K562 (cell line): ENCODE measurements at places on chromosomes 7 and 10. TPM values are rescaled to one million over a fixed set of nuclear protein-coding genes. Genes with fewer than 3 reads are reported as not detected.

MOSPD3 gene
- total RNA-seq, result 29.0 and 32.1 TPM in 2 replicates

DNAH11 gene
- 0.02 TPM in 1 of 2 replicates, not detected in the other for total RNA-seq

DNA sequence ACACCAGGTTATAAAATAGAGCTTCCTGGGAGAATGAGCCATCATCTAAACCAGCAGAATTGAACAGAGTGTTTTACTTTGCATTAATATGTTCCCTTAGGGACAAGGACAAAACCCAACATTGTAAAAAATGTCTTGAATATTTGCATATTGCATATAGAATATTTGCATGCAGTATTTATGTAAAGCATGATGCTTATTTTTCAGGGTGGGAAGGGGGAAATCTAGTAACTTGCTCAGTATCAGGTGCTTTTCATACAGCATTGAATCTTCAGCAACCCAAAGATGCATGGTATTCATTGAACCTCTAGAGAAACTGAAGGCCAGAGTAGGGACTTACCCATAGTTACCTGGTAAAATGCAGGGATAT lies 409.2 kb upstream of the ZMIZ1 start:
- no peak overlapping the region for H3K4me3 ChIP-seq
- H3K4me1 ChIP-seq, result no peaks in the 10 kb centered on the region
- no peak for DNase-seq
- peaks cover 2% of the 10 kb centered on the region; the same call in 1 of the 3 replicates for H3K27me3 ChIP-seq

DNA sequence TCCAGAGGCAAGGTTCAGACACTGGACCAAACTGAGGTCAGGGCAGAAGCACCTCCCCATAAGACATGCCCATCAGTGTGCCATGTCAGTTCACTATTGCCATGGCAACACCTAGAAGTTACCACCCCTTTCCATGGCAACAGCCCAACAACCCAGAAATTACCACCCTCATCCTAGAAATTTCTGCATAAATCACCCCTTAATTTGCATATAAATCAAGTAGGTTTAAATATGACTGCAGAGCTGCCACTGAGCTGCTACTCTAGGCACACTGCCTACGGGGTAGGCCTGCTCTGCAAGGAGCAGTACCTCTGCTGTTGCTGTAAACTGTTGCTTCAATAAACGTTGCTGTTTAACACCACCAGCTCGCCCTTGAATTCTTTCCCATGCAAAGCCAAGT lies 12.7 kb downstream of the STEAP2 start:
- no peaks in the 10 kb centered on the region for H3K36me3 ChIP-seq
- H3K27ac ChIP-seq, result no peak overlapping the region
- no peak for DNase-seq
- H3K4me1 ChIP-seq, result no peaks in the 10 kb centered on the region
- H3K27me3 ChIP-seq, result no peaks in the 10 kb centered on the region

DNA sequence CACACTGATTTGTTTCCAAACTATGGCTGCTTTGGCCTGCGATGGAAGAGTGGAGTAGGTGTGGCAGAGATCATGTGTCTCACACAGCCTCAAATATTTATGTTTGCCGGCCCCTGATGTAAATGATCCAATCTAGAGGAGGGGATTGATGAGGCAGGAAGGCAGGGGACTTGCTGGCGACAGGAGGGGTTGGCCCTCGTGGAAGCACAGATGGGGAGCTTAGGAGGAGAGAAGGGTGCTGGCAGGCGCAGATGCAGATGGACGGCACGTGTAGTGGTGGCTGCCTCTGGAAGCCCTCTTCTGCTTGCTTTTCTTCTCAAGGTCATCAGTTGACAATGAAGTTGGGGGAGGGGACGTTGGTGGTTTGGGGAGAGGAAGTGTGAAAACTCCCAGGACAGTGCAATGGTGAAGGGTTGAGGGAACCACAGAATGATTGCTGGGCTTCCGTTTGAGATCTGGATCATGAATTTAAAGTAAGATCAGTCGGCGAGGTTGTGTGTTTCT lies 15.4 kb downstream of the COL13A1 start:
- no peak overlapping the region for H3K4me3 ChIP-seq
- no peak for DNase-seq
- H3K27ac ChIP-seq, result no peak overlapping the region
- H3K27me3 ChIP-seq, result peaks cover 33% of the 10 kb centered on the region
- no peaks in the 10 kb centered on the region for H3K36me3 ChIP-seq

DNA sequence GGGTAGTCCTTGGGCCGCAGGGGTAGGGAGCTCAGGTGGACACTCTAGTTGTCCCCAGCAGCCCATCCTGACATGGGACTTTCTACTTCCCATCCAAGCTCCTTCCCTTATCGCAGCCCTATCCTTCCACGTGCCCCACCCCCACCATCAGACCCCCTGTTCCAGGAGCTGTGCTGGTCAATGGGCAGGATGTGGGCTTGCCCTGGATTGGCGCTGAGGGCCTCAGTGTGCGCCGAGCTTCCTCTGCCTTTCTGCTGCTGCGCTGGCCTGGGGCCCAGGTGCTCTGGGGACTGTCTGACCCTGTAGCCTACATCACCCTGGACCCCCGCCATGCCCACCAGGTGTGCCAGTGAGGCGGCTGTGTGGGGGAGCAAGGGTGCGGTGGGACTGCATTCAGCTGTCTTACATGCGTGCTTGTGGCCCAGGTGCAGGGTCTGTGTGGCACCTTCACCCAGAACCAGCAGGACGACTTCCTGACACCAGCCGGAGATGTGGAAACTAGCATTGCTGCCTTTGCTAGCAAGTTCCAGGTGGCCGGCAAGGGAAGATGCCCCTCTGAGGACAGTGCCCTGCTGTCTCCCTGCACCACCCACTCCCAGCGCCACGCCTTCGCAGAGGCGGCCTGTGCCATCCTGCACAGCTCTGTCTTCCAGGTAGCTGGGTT lies 9.4 kb upstream of the ZNF467 start:
- no peak overlapping the region for H3K4me3 ChIP-seq
- H3K4me1 ChIP-seq, result peaks cover 72% of the 10 kb centered on the region
- H3K27me3 ChIP-seq, result peaks cover 9% of the 10 kb centered on the region

DNA sequence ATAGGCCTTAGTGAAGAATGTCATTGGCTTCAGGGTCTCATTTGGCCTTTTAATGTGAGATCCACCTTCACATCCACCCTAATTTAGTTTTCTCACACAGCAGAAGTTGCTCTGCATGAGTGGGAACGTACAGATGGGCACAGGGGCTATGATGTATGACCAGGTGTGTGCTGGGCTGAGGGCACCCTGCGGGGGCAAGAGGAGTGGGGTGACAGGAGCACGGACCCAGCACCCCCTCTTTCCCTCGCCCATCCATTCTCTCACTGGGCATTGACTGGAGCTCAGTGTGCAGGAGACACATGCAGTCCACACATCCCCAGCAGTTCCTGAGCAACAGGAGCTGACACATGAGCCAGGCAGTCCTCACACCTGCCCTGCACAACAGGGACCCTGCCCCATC lies 95.1 kb upstream of the PPP2R2D start:
- H3K4me3 ChIP-seq, result no peak overlapping the region
- H3K36me3 ChIP-seq, result no peaks in the 10 kb centered on the region
- no peak for DNase-seq
- peaks cover 39% of the 10 kb centered on the region for H3K27me3 ChIP-seq

- DNase-seq, result no peak
- no peaks in the 10 kb centered on the region for H3K4me1 ChIP-seq
- H3K36me3 ChIP-seq, result no peaks in the 10 kb centered on the region
- no peaks in the 10 kb centered on the region for H3K27me3 ChIP-seq
- no peak overlapping the region for H3K4me3 ChIP-seq
These were observed 479.9 kb upstream of the AKR1E2 start for GRCh38 chr10:4345877-4346646.

GRCh38 chr7:158760936-158761335 lies 56.3 kb upstream of the NCAPG2 start:
- H3K4me1 ChIP-seq, result no peaks in the 10 kb centered on the region
- peaks cover 82% of the 10 kb centered on the region for H3K36me3 ChIP-seq
- no peak overlapping the region for H3K4me3 ChIP-seq
- no peaks in the 10 kb centered on the region for H3K27me3 ChIP-seq
- no peak overlapping the region for H3K27ac ChIP-seq

DNA sequence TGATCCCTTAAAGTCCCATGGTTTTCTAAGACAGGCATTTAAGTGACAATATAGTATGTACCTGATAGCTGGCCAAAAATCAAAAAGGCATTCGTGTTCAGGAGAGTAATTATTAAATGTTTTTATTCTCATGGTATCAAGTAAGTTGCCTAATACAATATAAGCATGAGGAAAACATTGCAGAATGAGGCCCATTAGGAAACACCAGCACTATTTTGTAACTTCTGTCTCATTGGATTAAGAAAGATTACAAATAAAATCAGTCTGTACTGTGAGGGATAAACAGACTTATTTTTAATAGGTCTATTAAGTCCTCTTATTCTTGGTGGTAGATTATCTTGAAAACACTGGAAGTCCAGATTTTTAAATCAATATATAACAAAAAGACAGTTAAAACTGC lies 110.1 kb downstream of the SNX13 start:
- no peaks in the 10 kb centered on the region for H3K27me3 ChIP-seq

- DNase-seq, result no peak
- no peaks in the 10 kb centered on the region for H3K36me3 ChIP-seq
These were observed 267.3 kb upstream of the KCND2 start for GRCh38 chr7:120005720-120006119.

DNA sequence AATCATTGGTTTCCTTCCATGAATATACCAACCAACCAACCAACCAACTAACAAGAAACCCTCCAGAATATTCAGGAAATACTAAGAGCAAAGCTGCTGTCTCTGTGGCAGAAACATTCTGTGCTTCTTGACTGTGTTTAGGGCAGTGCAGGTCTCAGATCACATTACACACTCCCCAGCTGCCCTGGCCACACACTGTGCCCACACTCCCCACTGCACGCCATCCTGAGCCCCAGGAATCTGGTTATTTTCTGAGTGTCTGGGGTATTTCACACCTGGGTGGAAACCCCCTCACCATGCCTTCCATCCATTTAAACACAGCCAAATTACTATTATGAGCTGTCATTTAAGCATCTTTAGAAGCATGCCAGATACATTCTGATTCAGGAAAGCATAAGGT lies 183.7 kb upstream of the ANK3 start:
- DNase-seq, result no peak
- H3K36me3 ChIP-seq, result no peaks in the 10 kb centered on the region
- no peaks in the 10 kb centered on the region for H3K4me1 ChIP-seq

GRCh38 chr10:126392068-126392467 lies 3.8 kb upstream of the ADAM12 start:
- no peaks in the 10 kb centered on the region for H3K36me3 ChIP-seq
- no peaks in the 10 kb centered on the region for H3K27me3 ChIP-seq
- H3K4me1 ChIP-seq, result no peaks in the 10 kb centered on the region; the same call in 1 of the 2 replicates

GRCh38 chr10:117268907-117269306 lies 28.0 kb downstream of the SLC18A2 start:
- H3K27me3 ChIP-seq, result no peaks in the 10 kb centered on the region
- peaks cover 5% of the 10 kb centered on the region; the same call in 1 of the 2 replicates for H3K4me1 ChIP-seq
- H3K27ac ChIP-seq, result no peak overlapping the region
- no peak for DNase-seq
- no peak overlapping the region for H3K4me3 ChIP-seq
